ENCODE measurements at places on chromosomes 2 and 18.

DNA sequence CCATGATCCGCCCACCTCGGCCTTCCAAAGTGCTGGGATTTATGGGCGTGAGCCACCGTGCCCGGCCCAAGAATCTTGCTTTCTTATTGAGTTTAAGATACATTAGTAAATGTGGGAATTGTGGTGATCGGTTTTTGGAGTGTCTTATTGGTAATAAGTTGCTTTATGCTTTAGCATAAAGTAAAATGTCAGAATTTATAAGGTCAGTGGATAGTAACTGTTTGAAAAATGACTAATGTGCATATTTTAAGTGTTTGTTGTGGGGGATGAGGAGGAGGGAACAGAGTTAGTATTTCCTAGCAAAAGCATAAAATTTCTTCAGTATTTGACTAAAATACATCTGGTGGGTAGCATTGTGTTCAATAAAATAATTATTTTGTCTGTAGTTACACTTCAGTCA is 77.4 kb downstream of the SLC39A10 start:
- no peak for DNase-seq

GRCh38 chr2:11661891-11662435 is 8.0 kb downstream of the NTSR2 start:
- no peak for DNase-seq

- DNase-seq: no peak
Measured at GRCh38 chr2:25372405-25373268, 30.9 kb upstream of the DNMT3A start.

GRCh38 chr2:54015798-54016699 is 45.3 kb upstream of the PSME4 start:
- no peak for DNase-seq

DNA sequence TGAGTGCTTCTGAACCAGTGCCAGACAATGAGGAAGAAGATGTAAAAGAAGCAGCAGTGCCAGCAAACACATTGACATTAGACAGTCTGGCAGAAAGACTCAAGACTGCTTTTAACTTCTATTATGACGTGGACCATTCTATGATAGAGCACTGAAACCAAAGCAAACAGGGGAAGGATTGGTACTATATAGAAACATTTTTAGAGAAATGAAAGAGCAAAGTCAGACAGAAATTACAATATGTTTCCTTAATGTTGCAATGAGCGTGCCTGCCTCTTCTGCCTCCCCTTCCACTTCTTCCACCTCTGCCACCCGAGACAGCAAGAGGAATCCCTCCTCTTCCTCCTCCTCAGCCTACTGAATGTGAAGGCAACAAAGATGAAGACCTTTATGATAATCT is 39.7 kb downstream of the DHX57 start:
- no peak for DNase-seq

GRCh38 chr2:210252699-210253606 is 27.7 kb upstream of the ACADL start:
- no peak for DNase-seq

DNA sequence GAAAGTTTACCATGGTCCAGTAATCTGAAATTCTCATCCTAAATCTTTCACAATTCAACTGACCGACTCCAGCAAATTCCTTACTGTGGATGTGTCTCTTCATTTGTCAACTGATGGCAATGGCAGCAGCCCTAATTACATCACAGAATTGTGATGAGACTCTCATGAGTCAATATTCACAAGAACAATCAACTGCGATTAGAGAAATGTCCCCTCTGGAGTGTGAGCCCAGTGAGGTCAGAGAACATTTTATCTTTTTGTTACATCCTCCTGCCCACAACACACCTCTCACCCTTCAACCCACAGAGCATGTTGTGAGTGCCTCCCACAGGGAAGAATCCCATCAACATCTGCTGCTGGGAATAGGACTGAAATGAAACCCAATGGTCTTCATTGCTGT is 73.6 kb downstream of the CD226 start:
- DNase-seq: no peak

GRCh38 chr2:169775765-169776164 is 22.9 kb upstream of the SSB start:
- no peak for DNase-seq

DNA sequence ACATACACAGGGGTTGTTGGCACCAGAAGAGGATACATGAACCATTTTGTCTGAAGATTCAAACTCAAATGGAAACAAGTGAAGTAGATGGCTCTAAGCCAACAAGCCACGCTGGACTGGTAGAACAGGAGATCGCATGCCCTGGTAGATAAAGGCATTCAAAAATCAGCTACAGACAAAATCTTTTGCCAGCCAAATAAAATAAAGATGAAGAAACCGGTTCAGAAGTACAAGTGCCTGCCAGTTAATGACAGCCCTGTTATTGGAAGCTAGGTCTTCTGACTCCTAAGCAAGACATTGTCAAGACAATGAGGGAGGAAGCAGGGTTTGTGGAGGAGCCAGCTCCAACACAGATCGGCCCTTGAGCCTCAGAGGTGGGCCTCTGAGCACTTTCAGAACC is 52.3 kb downstream of the EHD3 start:
- no peak for DNase-seq

- DNase-seq: no peak
Measured at GRCh38 chr2:225028572-225028971, 13.7 kb downstream of the DOCK10 start.

DNA sequence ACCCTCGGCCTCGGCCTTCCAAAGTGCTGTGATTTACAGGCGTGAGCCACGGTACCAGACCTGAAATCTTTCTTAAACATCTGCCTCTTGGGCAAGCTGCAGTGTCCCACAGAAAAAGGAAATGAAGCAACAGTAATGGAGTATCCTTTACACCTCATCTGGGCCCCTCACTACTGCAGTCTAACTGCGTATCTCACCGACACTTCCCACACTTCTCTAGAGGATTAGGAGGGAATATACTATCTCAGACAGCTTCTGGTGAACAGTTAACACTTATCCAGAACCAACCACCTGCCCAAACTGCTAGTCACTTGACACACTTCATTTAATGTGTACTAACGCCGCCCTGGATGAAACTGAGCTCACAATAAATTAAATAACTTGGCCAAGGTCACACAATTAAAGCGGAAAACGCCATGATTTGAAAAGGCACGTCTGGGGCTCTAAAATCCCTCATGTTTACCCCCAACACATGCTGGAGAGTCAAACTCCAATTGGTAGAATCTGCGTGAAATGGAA is 993 bp downstream of the COX7A2L start:
- DNase-seq: no peak

DNA sequence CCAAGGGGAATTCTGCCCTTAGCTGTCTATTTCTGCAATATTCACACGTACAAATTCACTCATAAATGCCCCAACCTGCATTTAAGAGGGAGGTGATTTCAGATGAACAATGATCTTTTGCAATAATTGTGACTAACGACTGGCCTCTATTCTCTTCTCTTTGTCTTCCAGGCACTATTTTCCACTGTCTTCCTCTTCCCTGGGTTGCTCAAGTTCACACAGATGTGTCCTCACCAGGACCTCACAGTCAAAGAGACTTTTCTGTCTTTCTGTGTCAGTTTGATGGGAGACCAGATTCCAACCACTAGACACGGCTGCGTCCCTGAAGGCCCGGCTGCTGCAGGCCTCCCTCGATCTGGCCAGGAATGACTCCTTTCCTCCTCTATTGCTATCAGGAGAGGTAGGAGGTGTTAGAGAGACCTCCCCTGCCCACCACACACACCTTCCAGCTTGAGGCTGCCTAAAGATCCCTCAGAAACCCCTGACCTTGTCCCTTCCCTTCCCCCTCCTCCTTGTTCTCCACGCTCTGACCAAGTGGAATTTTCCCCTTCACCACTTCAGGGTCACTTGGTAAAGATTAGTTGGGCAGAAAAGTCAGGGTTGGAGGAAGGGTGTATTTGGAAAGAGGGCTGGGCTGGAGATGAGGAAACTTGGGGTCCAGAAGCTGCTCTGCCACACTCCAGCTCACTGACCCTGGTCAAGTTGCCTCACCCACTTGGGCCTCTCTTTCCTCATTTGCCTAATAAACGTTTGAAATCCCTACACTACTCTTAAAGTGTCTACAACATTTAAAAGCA is 109.2 kb upstream of the COPS8 start:
- no peak for DNase-seq

DNA sequence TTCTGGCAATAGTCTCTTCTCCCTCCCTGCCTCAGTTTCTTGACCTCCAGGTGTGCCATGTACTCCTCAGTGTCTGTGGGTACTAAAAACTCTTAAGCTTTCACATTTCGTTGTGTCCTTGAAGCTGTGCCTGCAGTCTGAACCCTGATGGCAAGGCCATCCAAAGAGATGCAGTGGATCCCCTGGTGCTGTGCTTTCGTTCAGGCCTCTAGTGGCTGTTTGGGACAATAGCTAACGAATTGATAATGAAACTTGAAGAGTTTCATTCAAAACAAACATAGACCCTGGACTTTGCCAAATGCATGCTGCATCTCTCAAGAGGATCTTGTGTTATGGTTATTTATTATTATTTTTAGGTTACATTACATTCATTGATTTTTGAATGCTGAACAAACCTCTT is 523.1 kb upstream of the FSIP2 start:
- no peak for DNase-seq

- DNase-seq: no peak
Measured at GRCh38 chr2:37873229-37873628, 51.9 kb upstream of the RMDN2 start.

GRCh38 chr2:119005051-119005450 is 63.1 kb downstream of the MARCO start:
- DNase-seq: no peak

DNA sequence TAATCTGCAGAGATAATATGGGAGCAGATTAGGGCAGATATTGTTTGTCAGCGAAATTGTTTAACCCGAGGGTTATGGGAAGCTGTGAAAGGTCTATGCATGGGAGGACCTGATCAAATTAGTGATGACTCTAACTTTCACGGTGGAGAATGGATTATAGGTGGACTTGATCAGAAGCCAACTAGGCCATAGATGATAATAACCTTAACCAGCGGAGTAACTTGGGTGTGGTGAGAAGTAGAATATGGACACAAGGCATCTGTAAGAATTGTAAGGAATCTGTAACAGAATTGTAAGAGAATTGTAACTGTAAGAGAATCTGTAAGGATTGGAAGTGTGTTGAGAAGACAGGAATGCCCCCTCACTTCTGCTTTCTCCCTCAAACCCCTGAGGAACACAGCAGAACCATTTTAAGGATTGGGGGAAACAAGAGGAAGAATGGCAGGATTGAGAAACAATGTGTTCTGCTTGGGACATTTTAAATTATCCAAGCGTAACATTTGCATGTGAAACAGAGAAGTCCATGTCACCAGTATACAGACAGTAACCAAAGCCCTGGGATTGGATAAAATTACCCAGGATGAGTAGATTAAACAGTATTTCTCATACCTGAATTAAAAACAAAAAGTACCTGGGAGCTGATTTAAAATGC is 14.9 kb upstream of the SLC39A10 start:
- DNase-seq: no peak

DNA sequence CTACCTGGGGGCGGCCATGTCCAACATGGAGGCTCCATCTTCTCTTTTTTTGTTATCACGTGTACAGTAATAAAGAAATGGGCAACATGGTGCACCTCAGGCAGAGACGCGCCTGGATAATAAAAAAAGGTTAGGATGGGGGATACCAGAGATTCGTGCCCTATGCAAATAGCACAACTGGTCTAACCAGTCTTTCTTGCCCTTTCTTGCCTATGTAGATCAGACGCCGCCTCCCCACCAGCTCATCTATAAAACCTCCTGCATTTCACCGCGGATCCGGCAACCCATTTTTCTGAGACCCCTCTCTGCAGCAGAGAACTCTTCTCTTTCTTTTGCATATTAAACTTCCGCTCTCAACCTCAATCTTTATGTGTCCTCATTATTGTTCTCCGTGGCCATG is 68.7 kb downstream of the MYL12B start:
- DNase-seq: no peak

DNA sequence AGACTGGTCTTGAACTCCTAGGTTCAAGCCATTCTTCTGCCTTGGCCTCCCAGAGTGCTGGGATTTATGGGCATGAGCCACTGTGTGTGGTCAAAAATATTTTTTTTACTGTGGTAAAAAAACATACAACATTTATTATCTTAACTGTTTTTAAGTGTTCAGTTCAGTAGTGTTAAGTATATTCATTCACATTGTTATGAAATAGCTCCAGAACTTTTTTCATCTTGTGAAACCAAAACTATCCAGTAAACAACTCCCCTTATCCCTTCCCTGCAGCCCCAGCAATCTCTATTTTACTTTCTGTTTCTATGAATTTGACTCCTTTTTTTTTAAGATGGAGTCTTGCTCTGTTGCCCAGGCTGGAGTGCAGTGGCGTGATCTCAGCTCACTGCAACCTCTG is 9.3 kb downstream of the RMC1 start:
- DNase-seq: no peak

DNA sequence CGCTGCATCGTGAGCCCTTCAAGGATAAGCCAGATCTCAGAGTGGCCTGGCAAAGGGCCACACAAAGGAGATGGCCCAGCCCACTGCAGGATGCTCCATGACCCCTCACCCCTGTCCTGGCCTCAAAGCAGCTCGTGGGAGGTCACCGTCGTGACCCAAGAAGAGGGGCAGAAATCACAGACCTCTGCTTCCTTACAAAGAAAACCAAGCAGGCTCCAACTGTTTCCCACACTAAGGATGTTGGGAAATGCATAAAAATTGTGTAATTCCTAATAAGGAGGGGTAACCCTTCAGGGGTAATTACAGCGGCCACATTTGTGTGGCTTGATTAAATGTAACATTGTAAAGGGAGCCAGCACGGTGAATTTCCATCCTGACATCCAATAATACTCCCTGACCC is 102.3 kb downstream of the BOD1L2 start:
- no peak for DNase-seq

GRCh38 chr2:143553261-143553660 is 424.0 kb downstream of the ARHGAP15 start:
- DNase-seq: no peak

DNA sequence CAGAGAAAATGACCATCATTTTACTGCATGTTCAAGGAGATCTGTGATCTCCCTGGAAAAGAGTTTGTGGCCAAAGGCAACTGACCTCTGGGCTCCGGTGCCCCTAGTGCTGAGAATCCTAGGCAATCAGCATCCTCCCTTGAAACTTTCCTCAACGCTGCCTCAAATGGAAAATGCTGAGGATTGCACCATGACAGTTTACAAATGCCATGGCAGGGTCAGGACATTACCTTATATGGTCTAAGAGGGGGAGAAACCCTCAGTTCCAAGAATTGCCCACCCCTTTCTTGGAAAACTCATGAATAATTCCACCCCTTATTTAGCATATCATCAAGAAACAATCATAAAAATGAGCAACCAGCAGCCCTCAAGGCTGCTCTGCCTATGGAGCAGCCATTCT is 48.3 kb downstream of the ALPK2 start:
- DNase-seq: no peak

- DNase-seq: no peak
Measured at GRCh38 chr18:75639472-75639831, 211.9 kb upstream of the SMIM21 start.

All from stimulated activated CD4-positive, alpha-beta T cell treated with anti-CD3 and anti-CD28 coated beads, Interleukin-2, amount 100 ng/mL, for 4 hours (primary cell).